Activated CD4-positive, alpha-beta T cell treated with anti-CD3 and anti-CD28 coated beads, Interleukin-2, amount 10 ng/mL, durations not matched to agents 24 days and 14 days (primary cell): ENCODE measurements at places on chromosomes 16 and 17.

- DNase-seq: no peak
These were observed 101.5 kb downstream of the SEC14L1 start for GRCh38 chr17:77242118-77242851.

- no peak for DNase-seq
These were observed 492.1 kb downstream of the CDH8 start for GRCh38 chr16:61544165-61544564.

DNA sequence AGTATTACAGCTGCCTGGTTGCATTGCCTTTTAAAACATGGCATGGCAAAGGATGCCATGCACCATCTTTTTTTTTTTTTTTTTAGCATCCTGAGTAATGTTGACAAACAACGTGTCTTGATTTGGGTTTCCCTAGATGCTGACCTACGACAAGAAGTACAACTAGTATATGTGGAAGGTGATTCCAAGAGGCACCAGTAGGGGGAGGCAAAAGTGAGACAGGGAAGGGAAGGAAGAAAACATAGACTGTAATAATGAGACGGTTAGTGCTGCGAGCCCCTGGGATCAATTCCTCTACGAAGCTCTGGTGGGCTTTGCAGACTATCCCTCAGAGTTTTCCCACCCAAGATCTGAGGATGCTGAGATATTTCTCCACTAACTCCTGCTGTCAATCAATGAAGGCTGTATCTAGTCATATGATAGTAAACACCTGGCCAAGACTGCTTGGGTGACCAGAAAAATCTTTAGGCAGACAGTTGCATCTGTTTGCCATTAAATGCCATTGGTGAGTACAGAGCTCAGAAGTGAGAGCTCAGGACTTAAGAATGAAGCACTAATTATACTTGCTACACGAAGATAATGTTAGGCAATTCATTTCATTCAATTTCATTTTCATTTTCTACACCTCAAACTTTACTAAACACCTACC, 458.6 kb upstream of the GOT2 start:
- peak; percentile 73 for DNase-seq

GRCh38 chr16:15573274-15573895, 69.6 kb downstream of the MARF1 start:
- DNase-seq: no peak

DNA sequence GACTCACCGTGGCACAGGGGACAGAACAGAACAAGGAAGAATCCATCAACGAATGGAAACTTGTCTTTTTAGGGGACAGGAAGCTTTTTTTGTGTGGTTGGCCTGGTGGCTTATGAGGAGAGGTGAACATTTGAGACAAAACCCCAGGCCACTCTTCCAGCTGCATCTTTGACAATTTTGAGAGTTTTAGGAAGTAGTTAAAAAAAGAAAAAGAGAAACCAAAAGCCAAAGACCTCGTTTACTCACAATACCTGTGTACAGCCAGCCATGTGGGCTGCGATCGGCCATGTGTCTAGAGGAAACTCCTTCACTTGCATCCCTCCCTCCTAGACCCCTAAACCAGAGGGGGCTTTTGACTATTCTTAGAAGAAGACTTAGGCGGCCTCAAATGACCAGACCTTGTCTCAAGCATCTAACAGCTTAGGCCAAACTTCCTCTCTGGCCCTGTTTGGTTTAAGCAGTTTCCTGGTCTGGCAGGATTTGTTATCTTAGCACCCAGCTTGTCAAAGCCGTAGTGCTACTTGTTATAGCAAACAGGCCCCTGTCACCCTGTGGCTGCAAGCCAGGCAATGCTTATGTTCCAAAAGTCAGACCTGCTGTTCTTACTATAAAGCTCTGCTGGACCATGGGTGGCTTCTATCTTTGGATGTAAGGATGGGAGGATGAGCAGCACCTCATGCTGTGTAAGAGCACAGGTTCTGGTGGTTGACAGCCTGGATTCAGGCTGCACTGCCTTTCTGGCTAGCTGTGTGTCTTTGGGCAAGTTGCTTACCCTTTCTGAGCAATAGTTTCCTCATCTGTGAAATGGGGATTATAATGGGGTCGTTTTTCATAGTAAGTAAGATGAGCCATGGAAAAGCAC, 17.7 kb downstream of the KSR1 start:
- peak; percentile 93 for DNase-seq

DNA sequence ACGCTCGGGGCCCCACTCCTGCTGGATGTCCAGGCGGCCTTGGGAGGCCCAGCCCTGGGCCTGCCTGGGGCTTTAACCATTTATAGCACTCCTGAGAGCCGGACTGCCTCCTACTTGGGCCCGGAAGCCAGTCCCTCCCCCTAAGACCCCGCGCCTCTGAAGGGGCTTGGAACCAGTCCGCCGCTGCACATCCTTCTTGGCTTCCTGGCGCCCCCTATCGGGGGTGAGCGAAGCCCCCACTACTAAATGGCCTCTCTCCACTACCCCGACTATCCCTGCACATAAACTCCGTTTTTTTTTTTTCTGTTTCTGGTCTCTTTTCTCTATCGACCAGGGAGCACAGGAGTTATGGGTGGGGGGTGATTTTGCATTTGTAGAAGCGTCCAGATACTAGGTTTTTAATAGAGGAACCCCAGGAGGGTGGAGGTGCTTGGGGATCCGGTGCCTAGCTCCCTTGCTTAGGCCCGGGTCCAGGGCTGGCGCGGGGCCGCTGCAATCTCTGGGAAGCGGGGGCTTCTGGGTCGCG, 633 bp upstream of the NOL3 start:
- DNase-seq: peak; percentile 86

DNA sequence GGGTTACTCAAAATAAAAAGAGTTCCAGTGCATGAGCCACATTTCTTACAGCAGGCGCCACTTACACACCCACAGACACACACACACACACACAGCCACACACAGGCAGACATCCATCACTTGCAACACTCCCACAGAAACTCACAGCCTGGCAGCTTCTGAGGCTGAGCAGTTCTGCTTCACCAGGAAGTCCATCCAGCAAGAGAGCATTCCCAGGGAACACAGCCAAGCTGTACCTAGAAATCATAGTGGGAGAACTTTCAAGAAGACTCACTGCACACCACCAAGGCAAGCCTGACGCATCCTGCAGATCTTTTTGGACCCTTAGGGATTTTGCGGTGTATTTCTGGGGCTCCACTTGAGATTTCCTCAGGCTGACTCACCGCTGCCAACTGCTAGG, 140.9 kb upstream of the WSB1 start:
- DNase-seq: no peak

- DNase-seq: no peak
These were observed 11.4 kb downstream of the MYH4 start for GRCh38 chr17:10457952-10458351.

GRCh38 chr17:28407130-28407973, 1.3 kb upstream of the SLC46A1 start:
- no peak for DNase-seq
